T1000 (cell line): ENCODE measurements at places on chromosomes 1 and 21.
A peak's percentile ranks its signal among the peaks of the same experiment; 100 is the strongest.

- no peak for DNase-seq
Measured at GRCh38 chr1:165467706-165468105, 22.8 kb upstream of the RXRG start.

DNA sequence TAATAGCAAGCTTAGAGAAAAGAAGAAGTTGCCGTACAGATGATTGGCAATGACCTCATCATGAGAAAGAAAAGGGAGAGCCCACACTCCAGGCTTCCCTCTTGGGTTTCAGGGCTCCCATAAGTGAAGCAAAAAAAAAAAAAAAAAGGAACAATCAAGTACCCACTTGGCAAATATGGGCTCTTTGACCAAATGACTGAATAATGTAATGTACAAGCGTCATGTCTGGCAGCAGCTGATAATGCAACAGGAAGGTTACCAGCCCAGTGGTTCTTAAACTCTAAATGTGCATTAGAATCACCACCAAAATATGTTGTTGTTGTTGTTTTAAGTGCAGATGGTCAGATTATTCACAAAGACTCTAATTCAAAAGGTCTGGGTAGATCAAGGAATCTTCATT, 13.5 kb downstream of the TNFSF4 start:
- no peak for DNase-seq

GRCh38 chr1:188642704-188643103, 1814.0 kb downstream of the PLA2G4A start:
- DNase-seq = no peak

DNA sequence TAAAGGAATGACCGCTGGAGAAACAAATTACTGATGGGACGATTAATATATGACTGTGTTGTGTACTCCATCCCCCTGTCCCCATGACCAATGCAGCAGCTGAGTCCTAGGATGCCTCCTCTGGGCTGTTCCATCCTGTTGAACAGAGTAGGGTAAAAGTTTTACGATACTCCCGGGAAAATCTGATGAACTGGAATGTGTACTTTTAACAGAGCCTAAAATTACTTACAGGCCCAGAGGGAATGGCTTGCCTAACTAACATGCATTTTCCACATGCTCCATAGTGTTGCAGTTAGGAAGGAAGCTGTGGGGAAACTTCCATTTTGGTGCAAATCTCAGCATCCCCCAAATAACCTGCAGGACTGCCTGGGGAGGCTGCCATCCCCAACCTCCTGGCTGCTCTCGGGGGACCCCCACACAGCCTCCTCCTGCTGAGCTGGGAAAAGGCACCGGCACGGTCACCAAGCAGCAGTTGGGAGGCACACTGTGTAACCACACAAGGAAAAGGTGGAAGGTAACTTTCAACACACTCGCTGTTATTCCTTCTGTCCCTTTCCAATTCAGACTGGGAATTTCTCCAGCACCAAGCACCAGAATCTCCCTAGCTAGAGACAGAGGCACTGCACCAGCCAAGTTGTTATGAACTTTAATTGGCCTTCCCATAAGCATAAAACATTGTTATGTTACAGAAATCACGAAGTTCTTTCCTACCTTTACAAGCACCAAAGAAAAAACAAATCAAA, 97.2 kb downstream of the BCAR3 start:
- DNase-seq = peak; percentile 30

- DNase-seq = no peak
Measured at GRCh38 chr1:55535724-55536544, 320.8 kb upstream of the USP24 start.
